ENCODE measurements at places on chromosomes 7 and 10.

GRCh38 chr10:660413-660969 is 29.0 kb downstream of the DIP2C start:
- no peak for DNase-seq

DNA sequence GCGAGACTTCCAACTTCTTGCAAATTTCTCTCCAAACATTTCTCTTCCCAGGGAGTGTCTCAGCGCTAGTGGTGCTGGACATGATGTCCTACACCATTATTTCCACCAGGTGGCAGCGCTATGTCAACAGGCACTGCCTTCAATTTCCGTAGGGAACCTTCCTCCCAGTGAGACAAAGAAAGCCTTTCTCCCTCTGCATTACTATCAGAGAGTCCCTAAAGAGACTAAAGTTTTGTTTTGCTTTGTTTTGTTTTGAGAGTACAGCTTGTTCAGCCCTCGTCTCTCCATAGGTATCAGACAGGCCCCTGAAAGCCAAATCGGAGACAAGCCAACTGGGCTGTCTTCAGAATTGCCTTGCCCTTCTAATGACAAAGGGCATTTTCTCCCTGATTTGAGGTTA is 44.2 kb upstream of the GGCT start:
- DNase-seq: no peak

- no peak for DNase-seq
Observed at GRCh38 chr10:91551856-91552255, 81.0 kb downstream of the PPP1R3C start.

DNA sequence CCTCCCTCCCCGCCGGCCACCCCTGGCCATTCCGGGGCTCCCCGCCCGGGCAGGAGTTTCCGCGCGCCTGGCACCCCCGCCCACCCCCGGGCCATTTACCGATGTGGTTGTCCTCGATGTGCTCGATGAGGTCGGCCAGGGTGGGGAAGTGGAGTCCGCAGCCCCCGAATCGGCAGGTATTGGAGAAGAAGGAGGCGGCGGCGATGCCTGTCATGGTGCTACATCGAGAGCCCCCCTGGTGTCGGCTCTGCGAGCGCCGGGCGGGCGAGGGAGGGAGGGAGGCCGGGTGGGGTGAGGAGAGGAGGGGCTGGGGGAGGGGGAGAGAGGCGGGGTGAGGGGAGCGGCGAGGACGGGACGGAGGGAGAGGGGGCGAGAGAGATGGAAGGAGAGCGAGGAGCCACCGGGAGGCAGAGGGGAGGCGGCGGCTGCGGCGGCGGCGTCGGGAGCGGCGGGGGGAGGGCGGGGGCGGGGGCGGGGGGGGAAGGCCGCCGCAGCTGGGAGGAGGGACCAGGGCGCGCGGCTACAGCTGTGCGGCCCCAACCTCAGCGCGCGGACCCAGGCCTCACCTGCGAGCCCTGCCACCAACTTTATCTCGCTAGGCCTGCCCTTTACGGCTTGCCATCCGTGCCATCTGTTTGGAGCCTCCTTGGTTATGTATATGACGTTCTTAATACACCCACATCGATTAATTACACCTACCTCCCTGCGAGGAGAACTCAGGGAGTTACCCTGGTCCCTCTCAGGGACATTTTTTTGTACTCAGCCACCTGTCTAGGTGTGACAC is at the start of gene JAZF1:
Gene JAZF1, minus strand, starts transcription at position 432 of the 784 bp plus-strand sequence.
- DNase-seq: no peak

DNA sequence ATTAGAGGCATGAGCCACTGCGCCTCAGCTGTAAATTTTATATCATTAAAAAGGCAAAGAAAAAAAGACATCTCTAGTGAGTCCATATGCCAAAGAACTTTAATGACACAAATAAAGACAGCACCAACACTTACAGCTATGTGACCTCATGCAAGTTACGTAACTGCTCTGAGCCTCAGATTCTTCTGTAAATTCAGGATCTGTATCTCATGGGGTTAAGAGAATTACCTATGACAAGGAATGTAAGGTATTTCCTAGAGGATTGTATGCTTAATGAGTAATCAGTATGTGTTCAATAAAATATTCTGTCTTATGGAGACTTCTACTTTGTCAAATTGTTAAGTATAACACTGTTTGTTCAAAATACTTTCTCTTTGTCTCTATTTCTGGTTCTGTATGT is 274.0 kb upstream of the GLI3 start:
- DNase-seq: no peak

- DNase-seq: no peak
Observed at GRCh38 chr10:52778511-52779392, 6.2 kb upstream of the MBL2 start.

GRCh38 chr10:51861051-51861450 is 161.7 kb upstream of the CSTF2T start:
- DNase-seq: no peak

DNA sequence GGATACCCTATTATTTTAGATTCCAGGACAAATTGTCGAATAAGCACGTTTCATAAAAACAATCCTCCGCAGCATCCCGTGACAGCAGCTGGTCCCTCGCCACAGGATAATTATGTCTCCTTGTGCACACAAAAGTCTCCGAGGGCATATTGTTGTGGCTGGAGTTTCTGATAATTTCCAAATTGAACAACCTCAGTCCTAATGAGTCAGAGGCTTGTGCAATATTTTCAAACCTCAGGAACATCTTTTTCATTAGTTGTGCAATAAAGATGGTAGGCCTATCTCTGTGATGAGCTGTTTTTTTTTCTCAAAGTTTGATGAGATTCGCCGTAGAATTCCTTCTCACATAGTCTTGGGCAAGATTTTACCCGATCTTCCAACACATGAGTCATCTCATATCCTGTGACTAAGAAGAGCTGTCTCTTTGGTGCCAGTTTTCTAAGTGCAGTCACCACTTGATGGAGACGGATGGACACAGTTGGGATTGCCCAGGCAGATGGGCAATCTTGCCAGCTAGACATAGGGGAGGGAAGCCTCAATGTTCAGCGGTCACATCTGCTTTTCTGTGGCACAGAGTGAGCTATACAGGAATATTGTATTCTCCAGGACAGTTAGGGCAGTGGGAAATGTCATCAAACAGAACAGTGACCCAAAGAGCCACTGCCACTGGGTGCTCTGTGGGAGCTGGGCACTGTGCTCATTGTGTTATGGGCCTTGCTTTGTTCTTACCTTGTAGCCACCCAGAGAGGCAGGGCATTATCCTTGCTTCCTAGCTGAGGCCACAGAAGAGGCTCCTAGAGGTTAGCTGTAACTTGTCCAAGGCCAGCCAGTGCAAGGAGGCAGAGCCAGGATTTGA is 7.8 kb downstream of the HTRA1 start:
- DNase-seq: no peak

GRCh38 chr7:24717694-24718320 is 39.5 kb downstream of the GSDME start:
- no peak for DNase-seq

DNA sequence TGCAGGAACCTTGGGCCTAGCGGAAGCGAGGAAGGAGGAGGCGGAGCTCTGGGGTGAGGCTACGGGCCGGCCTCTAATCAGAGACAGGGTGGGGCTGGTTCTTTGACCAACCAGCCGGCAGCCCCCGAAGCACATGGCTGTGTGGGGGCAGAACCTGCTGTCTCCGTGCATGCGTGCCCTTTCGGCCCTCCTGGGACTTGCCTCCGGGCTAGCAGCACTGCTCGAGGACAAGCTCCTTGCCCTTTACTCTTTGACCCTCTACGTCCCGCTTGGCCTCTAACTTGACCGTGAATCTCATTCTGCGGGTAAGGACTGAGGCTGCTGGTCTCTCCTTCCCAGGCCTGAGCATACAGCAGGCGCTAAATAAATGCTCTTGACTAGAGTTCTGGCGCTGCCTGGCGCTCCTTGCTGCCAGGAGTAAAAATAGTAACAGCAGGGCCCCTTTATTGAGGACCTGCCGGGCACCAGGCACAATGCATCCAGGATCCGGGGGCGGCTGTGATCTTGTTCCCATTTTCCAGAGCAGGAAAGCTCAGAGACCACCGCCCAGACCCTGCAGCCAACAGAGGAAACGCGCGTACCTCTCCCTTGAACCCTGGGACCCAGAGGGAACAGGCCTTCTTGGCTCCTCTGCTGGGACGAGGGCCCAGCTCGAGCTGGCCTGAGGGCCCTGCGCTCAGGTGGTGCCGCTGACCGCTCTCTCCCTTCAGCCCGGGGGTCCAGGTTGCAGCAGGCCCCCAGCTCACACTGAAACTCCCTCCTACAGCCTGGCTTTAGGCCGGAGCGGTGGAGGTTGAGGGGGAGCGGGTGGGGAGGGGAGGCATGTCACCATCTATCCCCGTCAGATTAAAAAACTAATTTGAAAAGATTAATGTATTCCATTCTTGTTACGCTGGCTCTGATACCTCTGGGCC is 2.7 kb upstream of the COMTD1 start:
- no peak for DNase-seq

DNA sequence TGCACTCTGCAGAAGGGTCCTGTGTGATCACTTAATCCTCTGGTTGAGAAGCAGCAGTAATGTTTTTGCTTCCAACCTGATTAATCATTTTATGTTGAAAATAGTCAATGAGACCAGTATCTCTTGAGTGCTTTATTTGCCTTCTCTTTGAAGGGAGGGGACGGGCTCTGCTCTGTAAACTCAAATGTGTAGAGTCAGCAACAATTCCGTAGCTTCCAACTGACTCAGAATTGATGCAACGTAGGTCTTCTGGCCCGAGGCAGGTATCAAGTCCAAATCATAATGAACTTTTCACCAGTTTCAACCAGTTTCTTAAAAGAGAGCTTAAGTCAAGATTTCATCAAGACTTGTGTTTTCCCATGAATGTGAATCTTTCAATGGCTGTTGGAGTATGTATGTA is 26.3 kb downstream of the GUSB start:
- no peak for DNase-seq

DNA sequence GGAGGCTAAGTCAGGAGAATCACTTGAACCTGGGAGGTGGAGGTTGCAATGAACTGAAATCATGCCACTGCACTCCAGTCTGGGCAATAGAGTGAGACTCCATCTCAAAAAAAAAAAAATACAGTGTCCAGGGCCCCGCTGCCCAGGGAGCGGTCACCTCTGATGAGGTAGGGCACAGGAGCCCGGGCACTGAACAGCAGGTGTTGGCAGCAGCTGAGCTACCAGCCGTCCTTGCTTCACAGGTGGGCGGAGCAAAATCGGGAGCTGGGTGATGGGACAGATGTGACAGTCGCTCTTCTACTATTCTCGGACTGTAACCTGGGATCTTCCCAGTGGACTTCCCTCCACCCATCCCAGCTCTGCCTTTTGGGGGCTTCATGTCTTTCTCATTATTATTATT is 49.4 kb downstream of the GTF2IRD1 start:
- no peak for DNase-seq

GRCh38 chr10:116765648-116766081 is 23.3 kb upstream of the HSPA12A start:
- DNase-seq: peak; percentile 28

All from stimulated activated CD4-positive, alpha-beta T cell treated with anti-CD3 and anti-CD28 coated beads, Interleukin-15, amount 100 ng/mL, for 48 hours (primary cell).